Stomach (tissue), 19 donors: ENCODE measurements at places on chromosomes 16 and 17. TPM values are rescaled to one million over a fixed set of nuclear protein-coding genes. Genes with fewer than 3 reads are reported as not detected.

Gene PIGS
- total RNA-seq, result 105 TPM

Gene KRT16
- not detected for total RNA-seq

GRCh38 chr16:19555938-19556771 is 652 bp downstream of the VPS35L start:
- H3K4me3 ChIP-seq, result peak overlapping the region; percentile 80
- H3K4me1 ChIP-seq, result peaks cover 5% of the 10 kb centered on the region
- no peaks in the 10 kb centered on the region for H3K27me3 ChIP-seq
- DNase-seq, result peak; percentile 48

GRCh38 chr17:77796176-77796860 is 162.2 kb upstream of the TNRC6C start:
- H3K27ac ChIP-seq, result no peak overlapping the region
- DNase-seq, result no peak
- no peaks in the 10 kb centered on the region for H3K4me1 ChIP-seq
- peaks cover 13% of the 10 kb centered on the region for H3K27me3 ChIP-seq
- no peaks in the 10 kb centered on the region for H3K36me3 ChIP-seq
- H3K4me3 ChIP-seq, result no peak overlapping the region

- H3K27ac ChIP-seq, result no peak overlapping the region
- H3K36me3 ChIP-seq, result no peaks in the 10 kb centered on the region
- no peaks in the 10 kb centered on the region for H3K27me3 ChIP-seq
- no peaks in the 10 kb centered on the region for H3K4me1 ChIP-seq
- no peak overlapping the region for H3K4me3 ChIP-seq
- no peak for DNase-seq
Measured at GRCh38 chr16:21568502-21569189, 30.7 kb upstream of the METTL9 start.

- peaks cover 13% of the 10 kb centered on the region for H3K4me1 ChIP-seq
- peaks cover 38% of the 10 kb centered on the region for H3K36me3 ChIP-seq
- H3K27me3 ChIP-seq, result peaks cover 7% of the 10 kb centered on the region
- peak overlapping the region; percentile 8 for H3K27ac ChIP-seq
- peak; percentile 78 for DNase-seq
Measured at GRCh38 chr16:89711601-89712273, 9.0 kb downstream of the VPS9D1 start.
